Cortex of kidney (tissue), 1 donor: ENCODE measurements at places on chromosomes 6 and 20.

DNA sequence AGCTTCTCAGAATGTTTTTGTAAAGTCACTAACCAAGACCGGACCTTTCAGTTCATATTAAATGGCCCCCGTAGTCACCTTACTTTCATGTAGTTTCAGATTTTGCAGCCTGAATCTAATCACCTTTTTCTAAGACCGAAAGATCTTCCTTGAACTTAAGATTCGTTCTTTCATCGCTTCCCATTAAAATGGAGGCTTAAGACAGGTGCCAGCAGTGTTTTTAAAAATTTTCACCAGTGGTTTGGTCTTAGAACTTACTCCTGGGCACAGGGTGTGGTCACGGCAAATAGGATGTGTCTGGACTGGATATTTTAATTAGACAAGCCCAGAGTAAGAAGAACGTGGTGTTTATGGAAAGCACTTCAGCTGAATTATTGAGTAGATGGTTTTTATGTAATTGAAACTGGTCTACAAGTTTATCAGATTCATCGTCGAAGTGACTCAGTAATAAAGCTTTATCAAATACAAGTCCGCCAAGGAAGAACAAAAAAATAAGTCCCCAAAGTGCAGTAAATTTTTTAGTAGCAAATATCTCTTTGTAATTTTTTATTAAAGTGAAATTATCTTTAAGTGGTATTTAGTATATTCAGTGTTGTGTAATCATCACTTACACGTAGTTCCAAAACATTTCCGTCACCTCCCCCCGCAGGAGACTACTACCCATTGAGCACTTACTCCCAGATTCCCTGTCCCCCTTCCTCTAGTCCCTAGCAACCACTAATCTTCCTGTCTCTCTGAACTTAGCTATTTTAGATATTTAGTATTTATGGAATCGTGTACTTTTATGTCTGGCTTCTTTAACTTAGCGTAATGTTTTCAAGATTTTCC, 868 bp downstream of the SRSF3 start:
- no peak for DNase-seq

DNA sequence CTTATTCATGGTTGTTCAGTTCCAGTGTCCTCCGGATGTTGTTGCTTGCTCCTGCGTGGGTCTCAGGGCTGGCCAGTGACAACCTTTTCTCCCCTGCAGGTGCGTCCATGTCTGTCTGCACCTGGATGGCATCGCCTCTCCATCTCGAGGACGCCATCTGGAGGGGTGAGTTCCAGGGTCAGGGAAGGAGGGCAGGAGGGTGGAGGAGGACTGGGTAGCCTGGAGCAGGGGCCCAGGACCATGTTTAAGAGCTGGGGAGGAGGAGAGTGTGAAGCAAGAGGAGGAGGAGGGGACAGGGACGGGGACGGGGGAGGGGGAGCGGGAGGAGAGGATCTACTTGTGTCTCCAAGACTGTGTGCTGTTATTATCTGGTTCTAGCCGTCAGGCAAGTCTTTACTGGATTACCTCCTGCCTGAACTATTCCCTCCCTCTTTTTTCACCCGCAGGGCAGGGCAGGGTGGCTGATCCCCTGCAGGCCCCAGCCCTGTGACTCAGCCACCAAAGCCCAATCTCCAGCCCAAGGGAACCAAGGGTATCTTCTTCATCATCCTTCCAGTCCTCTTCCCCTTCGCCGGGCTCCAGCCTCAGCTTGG, 32.2 kb upstream of the TULP1 start:
- no peak for DNase-seq

- no peak for DNase-seq
These were observed 105.5 kb downstream of the IPCEF1 start for GRCh38 chr6:154251116-154251515.

- no peak for DNase-seq
These were observed 294.3 kb upstream of the MAN1A1 start for GRCh38 chr6:119643876-119644275.
